Ascending aorta (tissue), 2 donors: ENCODE measurements at places on chromosomes 3 and 15. TPM values are rescaled to one million over a fixed set of nuclear protein-coding genes. Genes with fewer than 3 reads are reported as not detected.
A peak's percentile ranks its signal among the peaks of the same experiment; 100 is the strongest.

Gene HRH1
- total RNA-seq: 6.2 TPM

Gene CTXN2
- total RNA-seq: not detected

Gene GHSR
- not detected for total RNA-seq

Gene RPL22L1
- total RNA-seq: 39.2 TPM

Gene TRA2B
- 138 TPM for total RNA-seq

Gene CYP1A2
- total RNA-seq: not detected

Gene LRRC31
- total RNA-seq: not detected

Gene RNF123
- total RNA-seq: 33.1 TPM

Gene SAMMSON
- total RNA-seq: 2.2 TPM

Gene PEAK1
- total RNA-seq: 53.7 TPM

GRCh38 chr3:120417272-120417911 lies 33.4 kb downstream of the FSTL1 start:
- peak overlapping the region; percentile 38 for H3K4me3 ChIP-seq
- H3K36me3 ChIP-seq: peaks cover 17% of the 10 kb centered on the region
- H3K27ac ChIP-seq: peak overlapping the region; percentile 80

GRCh38 chr15:63517202-63517601 lies 12.8 kb downstream of the USP3 start:
- peaks cover 4% of the 10 kb centered on the region for H3K4me1 ChIP-seq
- H3K36me3 ChIP-seq: no peaks in the 10 kb centered on the region
- H3K4me3 ChIP-seq: no peak overlapping the region
- DNase-seq: no peak
- no peak overlapping the region for H3K27ac ChIP-seq

DNA sequence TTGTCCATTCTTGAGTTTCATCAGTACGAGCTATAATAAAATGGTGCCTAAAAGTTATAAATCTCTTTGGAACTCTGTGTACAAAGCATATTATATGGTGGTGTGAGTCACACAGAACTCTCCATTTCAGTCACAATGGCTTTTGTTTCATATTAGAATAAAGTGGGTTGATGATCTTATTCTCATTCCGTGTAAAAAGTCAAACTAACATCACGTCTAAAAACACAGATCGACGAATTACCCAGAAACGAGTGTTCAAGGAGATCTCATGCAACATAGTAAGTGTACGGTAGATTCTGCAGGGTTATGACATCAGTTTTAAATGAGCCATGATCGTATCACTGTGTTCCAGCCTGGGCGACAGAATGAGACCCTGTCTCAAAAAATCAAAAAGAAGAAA lies 122.4 kb downstream of the FOXP1 start:
- no peaks in the 10 kb centered on the region for H3K27me3 ChIP-seq
- peaks cover 7% of the 10 kb centered on the region for H3K4me1 ChIP-seq
- no peak overlapping the region for H3K4me3 ChIP-seq
- no peaks in the 10 kb centered on the region for H3K36me3 ChIP-seq
- no peak overlapping the region for H3K27ac ChIP-seq
- no peak for DNase-seq

GRCh38 chr3:16369885-16370284 lies 104.9 kb downstream of the OXNAD1 start:
- H3K27ac ChIP-seq: peak overlapping the region; percentile 75
- H3K4me1 ChIP-seq: peaks cover 6% of the 10 kb centered on the region
- H3K36me3 ChIP-seq: peaks cover 42% of the 10 kb centered on the region
- no peak overlapping the region for H3K4me3 ChIP-seq
- H3K27me3 ChIP-seq: no peaks in the 10 kb centered on the region

- no peak overlapping the region for H3K4me3 ChIP-seq
- H3K27ac ChIP-seq: no peak overlapping the region
- no peaks in the 10 kb centered on the region for H3K27me3 ChIP-seq
- H3K36me3 ChIP-seq: no peaks in the 10 kb centered on the region
- DNase-seq: no peak
- no peaks in the 10 kb centered on the region for H3K4me1 ChIP-seq
Measured at GRCh38 chr3:72494626-72495025, 353.6 kb downstream of the SHQ1 start.

DNA sequence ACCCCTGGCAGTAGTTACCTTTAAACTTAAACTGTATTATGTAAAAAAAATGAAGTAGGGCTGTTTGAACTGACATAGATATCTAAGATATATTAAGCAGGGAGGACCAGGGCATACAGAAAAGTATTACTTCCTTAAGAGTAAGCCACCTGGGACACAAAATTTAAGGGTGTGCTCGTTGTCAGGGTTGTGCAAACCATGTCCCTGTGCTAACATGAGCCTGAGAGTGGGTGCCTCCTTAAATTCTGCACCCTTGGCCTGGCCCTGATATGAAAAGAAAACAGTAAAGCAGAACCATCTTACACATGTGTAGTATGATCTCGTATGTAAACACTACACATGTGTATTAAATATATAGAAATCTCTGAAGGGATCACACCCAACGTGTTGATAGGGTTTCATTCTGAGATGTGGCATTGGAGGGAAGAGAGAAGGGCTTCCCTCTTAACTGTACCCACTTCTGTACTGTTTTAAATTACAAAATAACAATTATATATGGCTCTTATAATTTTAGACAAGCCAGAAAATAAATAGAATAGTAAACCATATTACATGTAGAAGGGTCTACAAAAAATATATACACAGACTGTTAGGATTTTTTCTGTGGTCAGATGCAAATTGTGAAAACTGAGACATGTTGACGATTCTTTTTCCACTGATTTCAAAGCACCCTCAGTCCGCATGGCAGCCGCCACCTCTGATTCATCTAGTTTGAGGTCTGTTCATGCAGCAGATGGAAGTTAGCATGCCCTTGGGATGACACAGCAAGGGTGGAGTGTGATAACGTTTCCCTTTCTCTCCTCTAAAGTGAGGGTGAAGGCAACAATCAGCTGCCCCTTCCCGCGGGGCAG lies 400.8 kb upstream of the PROK2 start:
- no peaks in the 10 kb centered on the region for H3K36me3 ChIP-seq
- H3K4me1 ChIP-seq: no peaks in the 10 kb centered on the region
- peak overlapping the region; percentile 25 for H3K27ac ChIP-seq

- H3K4me1 ChIP-seq: no peaks in the 10 kb centered on the region
- H3K27ac ChIP-seq: no peak overlapping the region
- no peaks in the 10 kb centered on the region for H3K36me3 ChIP-seq
- H3K4me3 ChIP-seq: no peak overlapping the region
- DNase-seq: no peak
Measured at GRCh38 chr3:38662544-38662943, 13.1 kb upstream of the SCN5A start.

DNA sequence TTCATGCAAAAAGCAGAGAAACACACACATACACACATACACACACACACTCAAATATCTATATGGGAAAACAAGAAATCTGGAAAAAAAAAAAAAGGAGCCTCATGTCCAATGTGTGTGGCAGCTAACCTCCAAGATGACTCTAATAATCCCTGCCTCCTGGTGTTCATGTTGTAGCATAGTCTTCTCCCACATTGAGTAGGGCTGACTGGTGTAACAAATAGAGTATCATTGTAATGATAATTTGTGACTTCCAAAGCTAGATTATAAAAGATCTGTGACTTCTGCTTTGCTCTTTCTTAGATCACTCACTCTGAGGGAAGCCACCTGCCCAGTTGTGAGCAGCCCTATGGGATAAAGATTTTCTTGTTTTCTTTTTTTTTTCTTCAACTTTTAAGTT lies 130.9 kb upstream of the TNIK start:
- H3K27me3 ChIP-seq: no peaks in the 10 kb centered on the region
- no peak overlapping the region for H3K27ac ChIP-seq
- no peaks in the 10 kb centered on the region for H3K4me1 ChIP-seq

- DNase-seq: no peak
- no peaks in the 10 kb centered on the region for H3K36me3 ChIP-seq
- H3K4me1 ChIP-seq: peaks cover 10% of the 10 kb centered on the region
- H3K27me3 ChIP-seq: no peaks in the 10 kb centered on the region
- H3K4me3 ChIP-seq: no peak overlapping the region
- peak overlapping the region; percentile 15 for H3K27ac ChIP-seq
Measured at GRCh38 chr3:100427699-100428098, 26.4 kb downstream of the LNP1 start.

DNA sequence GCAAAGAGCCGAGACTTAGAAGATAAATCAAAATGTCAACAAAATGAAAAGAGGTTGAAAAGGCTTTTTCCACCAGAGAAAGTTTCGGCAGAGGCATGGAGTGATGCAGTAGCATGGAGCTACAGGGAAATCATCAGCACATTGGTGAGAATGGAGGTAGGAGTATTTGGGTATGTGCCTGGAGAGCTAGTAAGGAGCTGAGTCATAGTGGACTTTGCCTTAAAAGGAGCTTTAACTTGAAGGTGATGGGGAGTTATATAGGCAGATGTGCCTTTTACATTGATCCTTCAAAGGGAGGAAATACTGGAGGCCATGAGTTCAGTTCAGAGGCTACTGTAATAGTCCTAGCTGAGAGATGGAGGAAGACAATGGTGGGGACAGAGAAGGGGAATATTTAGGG lies 44.3 kb downstream of the IL5RA start:
- no peaks in the 10 kb centered on the region for H3K36me3 ChIP-seq
- H3K4me1 ChIP-seq: no peaks in the 10 kb centered on the region
- no peak for DNase-seq
- no peaks in the 10 kb centered on the region for H3K27me3 ChIP-seq
- no peak overlapping the region for H3K4me3 ChIP-seq
